ENCODE measurements at places on chromosomes 5 and 9. TPM values are rescaled to one million over a fixed set of nuclear protein-coding genes. Genes with fewer than 3 reads are reported as not detected.

The OLFM1 gene
- 48.8 TPM for total RNA-seq

The GHR gene
- total RNA-seq, result 12.9 TPM

The ADAMTS19 gene
- total RNA-seq, result 36.0 TPM

The NREP gene
- total RNA-seq, result 651 TPM

The DAPK1 gene
- total RNA-seq, result 106 TPM

The PCDHA1 gene
- 0.71 TPM for total RNA-seq

The NDUFS4 gene
- 107 TPM for total RNA-seq

The EFNA5 gene
- 32.2 TPM for total RNA-seq
